Activated CD8-positive, alpha-beta memory T cell treated with anti-CD3 and anti-CD28 coated beads, Interleukin-2, amount 10 ng/mL, durations not matched to agents 7 days and 5 days (primary cell): ENCODE measurements at places on chromosomes 5 and 9.

DNA sequence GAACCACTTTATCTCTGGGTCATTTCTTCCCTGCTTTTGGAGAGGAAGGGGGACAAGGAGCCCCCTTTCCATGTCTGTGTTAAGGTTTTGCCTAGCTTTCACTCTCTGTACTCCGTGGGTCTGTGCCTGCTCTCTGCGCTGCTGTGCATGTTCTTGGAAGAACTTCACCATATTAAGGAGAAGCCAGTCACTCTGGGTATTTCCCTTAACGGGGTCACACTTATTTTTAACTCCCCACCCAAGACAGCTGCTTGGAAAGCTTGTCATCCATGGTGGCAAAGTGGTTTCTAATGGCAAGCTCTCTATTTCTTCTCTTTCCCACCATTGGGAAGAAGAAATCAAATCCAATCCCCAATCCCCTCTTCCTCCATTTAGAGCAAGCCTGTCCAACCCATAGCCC, 44.8 kb upstream of the HMHB1 start:
- H3K4me1 ChIP-seq, result no peaks in the 10 kb centered on the region
- H3K36me3 ChIP-seq, result peaks cover 2% of the 10 kb centered on the region
- DNase-seq, result no peak
- H3K4me3 ChIP-seq, result no peak overlapping the region

GRCh38 chr9:133516256-133516960, 8.4 kb downstream of the MYMK start:
- DNase-seq, result no peak
- no peaks in the 10 kb centered on the region for H3K36me3 ChIP-seq
- no peaks in the 10 kb centered on the region for H3K4me1 ChIP-seq
- H3K4me3 ChIP-seq, result no peak overlapping the region

- no peak overlapping the region for H3K4me3 ChIP-seq
- no peak for DNase-seq
- H3K36me3 ChIP-seq, result no peaks in the 10 kb centered on the region
- no peak overlapping the region for H3K27ac ChIP-seq
Observed at GRCh38 chr5:112535356-112535755, 116.3 kb upstream of the EPB41L4A start.

DNA sequence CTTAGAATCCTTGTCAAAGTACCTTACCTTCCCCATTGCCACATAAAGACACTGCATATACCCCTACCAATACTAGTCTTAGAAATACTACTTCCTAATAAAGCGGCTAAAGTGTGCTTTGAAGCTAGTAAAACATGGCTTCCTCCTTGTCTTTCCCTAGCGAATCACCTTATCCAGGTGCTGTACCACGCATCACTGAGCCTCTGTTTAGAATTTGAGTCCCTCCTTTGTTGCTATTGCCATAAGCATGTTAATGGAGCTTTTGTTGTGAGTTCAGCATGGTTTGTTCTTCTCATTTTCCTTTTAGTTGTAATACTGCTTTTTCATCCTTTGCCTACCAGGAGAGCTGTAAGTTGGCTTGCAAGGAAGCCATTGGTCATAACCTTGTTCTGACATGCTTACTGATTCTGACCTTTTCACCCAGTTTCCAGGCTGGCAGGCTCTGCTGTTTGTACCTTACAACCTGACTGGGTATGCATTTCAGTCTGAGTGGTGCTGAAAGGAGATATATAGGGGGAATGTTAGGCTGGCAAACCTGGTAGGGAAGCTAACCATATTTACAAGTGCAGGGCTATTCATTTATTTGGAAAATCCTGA, 49.8 kb downstream of the LMNB1 start:
- H3K4me1 ChIP-seq, result peaks cover 3% of the 10 kb centered on the region
- H3K4me3 ChIP-seq, result no peak overlapping the region
- peaks cover 62% of the 10 kb centered on the region for H3K36me3 ChIP-seq
- no peak for DNase-seq
- no peak overlapping the region for H3K27ac ChIP-seq

DNA sequence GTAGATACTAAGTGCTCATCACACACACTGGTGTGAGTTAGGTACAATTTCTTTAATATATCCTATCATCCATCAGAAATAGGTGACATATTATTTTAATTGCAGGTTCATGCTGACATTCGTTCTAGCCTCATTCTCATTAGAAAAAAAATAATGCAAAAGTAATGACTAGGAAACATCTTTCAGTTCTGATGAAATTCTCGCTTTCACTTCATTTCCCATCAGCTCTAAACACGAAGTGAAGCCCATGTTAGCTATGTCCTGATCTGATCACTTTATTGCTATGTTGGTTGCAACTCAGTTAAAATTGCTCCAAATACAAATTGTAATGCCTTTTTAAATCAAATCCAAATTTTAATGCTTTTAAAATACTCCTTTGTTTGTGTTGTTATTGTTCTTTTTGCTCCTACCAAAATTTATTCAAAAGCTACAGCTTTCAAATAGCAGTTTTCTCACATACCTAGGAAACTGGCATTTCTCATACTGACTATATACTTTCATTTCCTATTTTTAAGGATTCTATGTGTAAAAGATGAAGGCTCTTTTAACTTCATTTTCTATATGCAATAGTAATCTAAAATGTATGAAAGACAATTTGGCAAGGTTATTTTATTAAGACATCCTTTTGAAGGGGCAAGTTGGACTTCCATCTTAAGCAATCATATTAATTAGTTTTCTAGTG, 1237.8 kb upstream of the ACO1 start:
- H3K27me3 ChIP-seq, result no peaks in the 10 kb centered on the region
- H3K27ac ChIP-seq, result no peak overlapping the region
- H3K36me3 ChIP-seq, result no peaks in the 10 kb centered on the region
- no peaks in the 10 kb centered on the region for H3K4me1 ChIP-seq
- no peak overlapping the region for H3K4me3 ChIP-seq

DNA sequence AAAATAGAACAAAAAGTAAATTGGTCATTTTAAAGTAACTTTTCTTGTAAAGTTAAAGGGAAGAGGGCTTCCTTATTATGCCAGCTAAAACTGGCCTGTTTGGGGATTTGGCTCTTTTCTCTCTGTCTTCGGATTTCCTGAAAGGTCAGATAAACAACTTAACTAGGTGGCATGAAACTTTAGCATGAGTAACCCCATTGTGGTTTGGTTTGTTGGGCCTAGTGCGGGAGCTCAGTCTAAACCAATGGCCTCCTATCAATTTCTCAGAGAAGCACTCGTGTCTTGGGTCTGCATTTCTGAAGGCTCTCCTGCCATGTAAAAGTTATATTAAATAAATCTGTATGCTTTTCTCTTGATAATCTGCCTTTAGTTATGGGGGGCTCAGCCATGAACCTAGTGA, 48.5 kb upstream of the ANKH start:
- H3K27me3 ChIP-seq, result peaks cover 2% of the 10 kb centered on the region
- no peak overlapping the region for H3K4me3 ChIP-seq
- H3K4me1 ChIP-seq, result peaks cover 14% of the 10 kb centered on the region
- no peaks in the 10 kb centered on the region for H3K36me3 ChIP-seq

DNA sequence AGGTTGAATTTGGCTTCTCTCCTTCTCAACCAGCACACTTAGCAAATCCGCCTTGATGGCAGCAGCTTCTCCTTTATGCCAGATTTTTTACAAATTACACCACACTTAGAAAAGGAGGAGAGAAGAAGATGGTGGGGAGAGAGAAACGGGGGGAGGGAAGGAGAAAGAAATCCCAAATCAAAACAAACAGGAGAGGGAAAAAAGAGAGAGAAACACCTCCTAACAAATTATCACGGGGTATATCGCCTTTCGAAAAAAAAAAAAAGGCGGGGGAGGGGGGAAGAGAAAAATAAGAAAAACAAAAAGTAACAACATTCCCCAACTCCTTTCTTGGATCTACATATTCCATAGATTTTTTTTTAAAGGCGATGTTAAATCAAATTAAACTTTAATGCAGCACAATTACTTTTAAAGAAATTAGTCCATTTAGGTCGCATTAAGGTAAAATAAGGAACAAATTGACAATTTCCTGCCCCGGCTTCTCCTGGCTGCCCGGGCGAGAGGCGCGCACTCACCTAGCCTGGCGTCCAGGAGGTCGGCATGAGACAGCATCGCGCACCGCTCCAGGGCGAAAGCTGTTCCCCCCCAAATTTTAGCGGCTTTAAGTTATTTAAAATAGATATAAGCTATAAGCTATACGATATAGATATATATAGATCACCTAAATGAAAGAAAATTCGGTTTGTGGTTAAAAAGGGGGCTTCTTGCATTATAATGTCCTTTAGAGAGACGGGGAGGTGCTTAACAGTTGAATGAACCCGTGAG, at the start of gene OTP:
Gene OTP, minus strand, starts transcription at position 716 of the 765 bp plus-strand sequence. Its CDS starts 164 bp downstream, at position 552.
- DNase-seq, result no peak
- H3K27ac ChIP-seq, result peak within 1 kb of the TSS; percentile 68
- H3K4me1 ChIP-seq, result peaks cover 11% of the 10 kb centered on the region

DNA sequence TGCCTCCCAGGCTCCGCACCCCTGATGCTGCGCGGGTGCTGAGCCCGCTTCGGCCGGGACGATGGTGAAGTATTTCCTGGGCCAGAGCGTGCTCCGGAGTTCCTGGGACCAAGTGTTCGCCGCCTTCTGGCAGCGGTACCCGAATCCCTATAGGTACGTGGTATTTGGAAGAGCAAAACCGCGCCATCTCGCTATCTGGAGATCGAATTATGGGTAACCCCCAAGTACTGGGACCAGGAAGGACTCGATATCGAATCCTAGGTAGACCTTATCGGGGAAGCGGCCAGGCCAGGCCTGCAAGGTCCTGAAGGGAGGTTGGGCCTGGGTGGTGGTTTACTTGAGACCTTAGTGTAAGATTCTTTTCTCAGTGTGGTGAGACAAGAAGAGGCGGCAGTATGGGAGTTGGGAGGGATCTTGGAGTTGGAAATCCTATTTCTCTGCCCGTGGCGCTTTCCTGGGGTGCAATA, 359 bp downstream of the PRELID1 start:
- H3K27me3 ChIP-seq, result no peaks in the 10 kb centered on the region
- H3K36me3 ChIP-seq, result peaks cover 59% of the 10 kb centered on the region
- H3K4me3 ChIP-seq, result peak overlapping the region; percentile 89
- DNase-seq, result peak; percentile 63
- peak overlapping the region; percentile 94 for H3K27ac ChIP-seq

- H3K4me3 ChIP-seq, result no peak overlapping the region
- no peak overlapping the region for H3K27ac ChIP-seq
- no peaks in the 10 kb centered on the region for H3K36me3 ChIP-seq
- H3K4me1 ChIP-seq, result no peaks in the 10 kb centered on the region
- no peak for DNase-seq
Observed at GRCh38 chr9:82706786-82707185, 356.2 kb downstream of the RASEF start.

DNA sequence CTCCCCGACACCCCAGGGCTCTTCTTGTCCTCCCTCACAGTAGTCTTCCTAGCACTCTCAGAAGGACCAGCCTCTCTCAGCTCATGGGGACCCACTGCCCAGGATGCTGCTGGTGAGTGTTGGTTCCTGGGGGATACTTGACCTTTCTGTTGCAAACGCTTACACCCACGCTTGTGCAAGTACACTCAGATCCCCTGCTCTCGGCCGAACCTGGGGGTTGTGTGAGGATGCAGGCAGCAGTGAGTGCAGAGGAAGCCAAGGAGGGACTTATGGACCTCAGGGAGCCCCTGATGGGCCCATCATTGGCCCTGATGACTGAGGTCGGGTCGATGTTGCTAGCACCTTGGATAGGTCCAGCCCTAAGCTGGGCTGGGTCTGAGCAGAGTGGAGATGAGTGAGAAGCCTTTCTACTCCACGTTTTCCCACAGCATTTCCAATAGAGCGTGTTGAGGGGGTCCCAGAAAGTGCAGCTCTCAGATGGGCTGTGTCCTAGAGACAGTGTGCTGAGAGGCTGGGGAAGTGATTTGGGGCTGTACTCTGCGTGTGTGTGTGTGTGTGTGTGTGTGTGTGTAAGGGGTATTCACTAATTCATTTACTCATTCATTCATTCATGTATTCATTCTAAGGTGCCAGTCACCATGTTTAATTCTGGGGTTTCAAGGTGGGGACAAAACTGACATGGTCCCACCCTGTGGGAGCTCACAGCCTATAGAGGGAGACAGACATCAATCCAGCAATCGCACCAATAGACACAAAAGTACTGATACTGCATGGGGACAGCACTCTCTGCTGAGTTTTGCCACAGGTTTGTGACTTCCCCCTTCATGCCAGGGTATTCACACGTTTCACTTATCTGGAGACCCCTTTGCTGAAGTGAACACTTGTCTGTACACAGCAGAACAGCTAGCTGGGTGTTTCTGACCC, 25.2 kb upstream of the PITX1 start:
- H3K4me3 ChIP-seq, result no peak overlapping the region
- DNase-seq, result no peak
- H3K36me3 ChIP-seq, result no peaks in the 10 kb centered on the region
- no peaks in the 10 kb centered on the region for H3K4me1 ChIP-seq
- H3K27me3 ChIP-seq, result peaks cover 25% of the 10 kb centered on the region
- no peak overlapping the region for H3K27ac ChIP-seq

GRCh38 chr9:127838375-127839078, 15.9 kb downstream of the ENG start:
- H3K27me3 ChIP-seq, result no peaks in the 10 kb centered on the region
- no peak for DNase-seq
- H3K4me3 ChIP-seq, result no peak overlapping the region
- no peak overlapping the region for H3K27ac ChIP-seq

DNA sequence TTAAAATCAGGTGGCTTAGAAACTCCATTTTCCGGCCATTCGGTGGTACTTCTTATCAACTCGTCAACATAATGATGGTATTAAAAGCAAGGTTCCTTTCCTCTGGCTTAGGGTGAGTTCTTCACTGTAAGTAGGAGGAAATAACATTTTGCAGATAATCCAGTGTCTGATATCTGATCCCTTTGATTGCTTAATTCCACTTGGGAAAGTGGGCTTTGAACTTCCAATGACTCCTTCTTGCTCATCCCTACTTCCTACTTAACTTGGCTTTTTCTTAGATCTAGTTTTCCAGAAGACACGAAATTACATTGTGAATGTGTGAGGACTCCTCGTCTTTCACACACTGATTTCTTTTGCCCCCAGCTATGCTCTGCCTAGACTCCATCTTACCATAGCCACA, 31.5 kb downstream of the DDX31 start:
- H3K36me3 ChIP-seq, result peaks cover 1% of the 10 kb centered on the region
- DNase-seq, result no peak
- no peaks in the 10 kb centered on the region for H3K4me1 ChIP-seq
- H3K27me3 ChIP-seq, result no peaks in the 10 kb centered on the region
- H3K4me3 ChIP-seq, result no peak overlapping the region

DNA sequence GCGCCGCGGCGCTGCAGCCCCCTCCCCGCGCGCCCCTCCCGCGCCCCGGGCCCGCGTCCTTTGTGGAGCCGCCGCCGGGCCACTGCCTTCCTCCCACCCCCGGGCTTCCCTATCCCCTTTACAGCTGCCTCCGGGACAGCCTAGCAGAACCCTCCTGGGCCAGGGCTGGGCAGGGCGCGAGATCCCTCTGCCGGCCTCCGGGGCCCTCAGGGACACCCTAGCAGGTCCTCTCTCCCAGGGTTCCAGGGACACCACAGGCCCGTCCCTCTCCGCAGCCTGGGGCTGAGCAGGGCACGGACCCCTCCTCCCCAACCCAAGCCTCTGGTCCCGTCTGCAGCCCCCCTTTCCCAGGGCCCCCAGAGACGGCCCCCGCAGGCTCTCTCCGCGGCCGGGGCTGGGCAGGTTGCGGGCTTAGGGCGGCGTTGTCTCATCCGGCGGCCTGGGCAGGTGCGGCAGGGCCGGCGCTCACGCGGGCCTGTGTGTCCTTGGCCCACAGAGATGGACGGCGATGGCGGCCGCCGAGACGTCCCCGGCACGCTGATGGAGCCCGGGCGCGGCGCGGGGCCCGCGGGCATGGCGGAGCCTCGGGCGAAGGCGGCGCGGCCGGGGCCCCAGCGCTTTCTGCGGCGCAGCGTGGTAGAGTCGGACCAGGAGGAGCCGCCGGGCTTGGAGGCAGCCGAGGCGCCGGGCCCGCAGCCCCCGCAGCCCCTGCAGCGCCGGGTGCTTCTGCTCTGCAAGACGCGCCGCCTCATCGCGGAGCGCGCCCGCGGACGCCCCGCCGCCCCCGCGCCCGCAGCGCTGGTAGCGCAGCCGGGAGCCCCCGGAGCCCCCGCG, 710 bp downstream of the WNK2 start:
- DNase-seq, result no peak
